AG04450 (cell line): ENCODE measurements at places on chromosomes 1 and 21. TPM values are rescaled to one million over a fixed set of nuclear protein-coding genes. Genes with fewer than 3 reads are reported as not detected.

DNA sequence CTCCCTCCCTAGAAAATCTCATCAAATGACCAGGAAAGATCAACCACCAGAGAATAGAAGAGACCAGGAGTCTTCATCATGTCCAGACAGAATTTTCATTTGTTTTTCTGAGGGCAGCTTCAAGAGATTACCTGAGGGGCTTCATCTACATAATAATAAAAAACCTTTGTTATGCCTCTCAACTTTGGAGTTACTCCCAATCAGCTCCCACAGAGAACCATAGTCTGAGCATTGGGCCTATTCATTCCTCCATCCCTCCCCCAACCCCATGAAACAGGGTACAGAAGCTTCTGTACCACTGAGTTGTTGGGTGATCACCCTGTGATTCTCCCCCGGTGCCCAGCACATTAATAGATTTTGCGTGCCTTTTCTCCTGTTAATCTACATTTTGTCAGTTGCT lies 53.3 kb upstream of the PRRC2C start:
- DNase-seq: no peak

GRCh38 chr1:223129229-223129901 lies 13.7 kb downstream of the TLR5 start:
- DNase-seq: no peak

Gene ADGRL4
- 11.9 and 16.6 TPM in 2 replicates for polyA plus RNA-seq

Gene CLIC4
- 412 and 561 TPM in 2 replicates for polyA plus RNA-seq

Gene NR5A2
- polyA plus RNA-seq: 0.02 TPM in 1 of 2 replicates, not detected in the other

- no peak for DNase-seq
Measured at GRCh38 chr1:204396015-204396583, 15.5 kb downstream of the PPP1R15B start.

DNA sequence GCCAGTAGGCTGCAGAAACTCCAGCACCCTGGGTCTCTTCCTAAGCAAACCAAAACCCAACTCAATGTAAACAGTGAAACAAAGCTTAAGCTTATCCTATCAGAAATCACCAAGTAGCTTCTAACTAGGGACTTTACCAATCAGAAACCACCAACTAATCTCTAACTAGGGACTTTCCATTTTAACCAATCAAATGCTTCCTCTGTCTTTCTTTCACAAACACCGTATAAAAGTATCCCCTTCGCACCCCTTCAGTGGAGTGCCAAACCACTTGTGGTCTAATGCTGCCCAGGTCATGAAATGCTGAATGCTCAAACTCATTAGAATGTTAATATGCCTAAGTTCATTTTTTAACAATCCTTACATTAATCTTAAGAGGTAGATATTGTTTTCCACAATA lies 250.5 kb upstream of the DUSP10 start:
- no peak for DNase-seq

DNA sequence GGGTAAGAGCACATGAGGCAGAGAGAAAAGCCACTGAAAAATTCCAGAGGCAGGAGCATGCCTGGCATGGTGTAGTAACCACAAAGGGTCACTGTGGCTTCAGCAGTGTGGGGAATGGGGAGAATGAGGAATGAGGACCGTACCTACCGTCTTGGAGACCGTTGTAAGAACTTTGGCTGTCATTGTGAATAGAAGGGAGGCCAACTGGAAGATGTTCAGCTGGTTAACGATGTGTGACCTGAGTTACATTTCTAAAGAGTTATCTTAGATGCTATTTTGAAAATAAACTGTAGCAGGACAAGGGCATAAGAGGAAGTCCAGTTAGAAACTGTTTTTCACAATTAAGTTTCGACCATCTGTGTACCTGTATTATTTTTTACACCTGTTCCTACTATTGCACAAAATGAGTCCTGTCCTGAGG lies 365.5 kb upstream of the SGIP1 start:
- DNase-seq: no peak

DNA sequence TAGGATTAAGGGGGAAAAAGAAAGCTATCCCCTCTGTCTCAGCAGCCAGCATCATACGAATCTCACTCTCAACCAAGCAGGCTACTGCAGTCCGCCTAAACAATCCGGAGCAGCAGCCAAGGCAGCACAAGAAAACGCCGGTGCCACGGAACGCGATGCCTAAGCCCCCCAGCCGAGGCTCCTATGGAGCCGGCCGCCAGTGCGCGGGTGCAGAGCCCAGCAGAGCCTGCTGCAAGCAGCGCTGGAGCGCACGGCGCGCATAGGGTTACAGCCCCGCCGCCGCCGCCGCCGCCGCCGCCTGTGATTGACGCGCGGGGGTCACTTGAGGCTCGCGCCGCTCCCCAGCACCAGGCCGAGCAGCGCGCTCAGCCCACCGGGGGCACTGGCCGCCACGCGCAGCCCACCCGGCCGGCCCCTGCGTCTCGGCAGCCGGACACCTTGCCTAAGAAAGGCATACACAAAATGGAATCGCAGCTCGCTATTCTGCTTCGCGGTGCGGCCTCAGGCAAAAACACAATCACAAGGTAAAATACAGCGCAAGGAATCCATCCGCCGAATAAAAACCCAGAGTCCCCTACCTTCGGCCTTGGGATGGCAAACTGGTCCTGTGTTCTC lies 780 bp downstream of the HIVEP3 start:
- no peak for DNase-seq

Gene TMEM125
- not detected in 2 replicates for polyA plus RNA-seq

Gene EPS8L3
- not detected in 2 replicates for polyA plus RNA-seq

Gene CLCA4
- not detected in 2 replicates for polyA plus RNA-seq

GRCh38 chr1:217062586-217062985 lies 339.4 kb upstream of the ESRRG start:
- no peak for DNase-seq

DNA sequence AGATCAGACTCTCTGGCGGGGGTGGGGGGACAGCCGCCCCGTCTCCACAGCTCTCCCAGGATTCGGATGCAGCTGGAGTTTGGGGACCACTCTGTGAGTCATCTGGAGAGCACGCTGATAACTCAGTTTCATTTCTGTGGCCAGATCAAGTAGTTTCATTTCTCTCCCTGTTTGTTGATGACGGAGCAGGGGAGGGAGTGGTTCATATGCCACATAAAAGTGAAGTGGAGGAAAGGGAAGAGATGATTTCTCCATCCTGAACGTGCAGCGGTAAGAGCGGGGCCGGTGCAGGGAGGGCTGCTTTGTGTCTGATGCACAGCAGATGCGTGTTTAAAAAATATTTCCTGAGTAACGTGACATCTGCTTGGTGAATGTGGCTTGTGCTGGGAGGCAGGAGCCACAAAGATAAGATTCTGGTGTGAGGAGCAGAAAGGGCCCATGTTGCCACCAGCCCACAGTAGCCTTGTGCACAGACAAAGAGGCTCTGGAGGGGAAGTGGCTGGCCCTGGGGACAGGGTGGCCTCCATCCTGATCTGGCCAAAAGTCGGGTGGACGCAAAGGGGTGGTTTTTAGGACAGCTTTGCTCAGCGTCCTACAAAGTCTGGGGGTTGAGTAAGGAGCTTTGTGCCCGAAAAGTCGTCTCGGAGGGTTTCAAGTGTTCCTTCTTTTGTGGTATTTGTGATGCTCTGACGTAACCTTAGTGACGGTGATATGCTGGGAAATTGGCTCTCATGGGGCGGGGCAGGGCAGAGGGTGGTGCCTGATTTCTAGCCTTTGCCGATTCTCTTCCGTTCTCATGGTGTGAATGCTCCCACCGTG lies at the start of gene MX2:
MX2 (plus strand) TSS at position 242 of the 819 bp plus-strand sequence. CDS start 14,880 bp downstream, outside the sequence.
- peak; percentile 37 for DNase-seq
